Lower leg skin (tissue), 4 donors: ENCODE measurements at places on chromosomes 2 and 18.

DNA sequence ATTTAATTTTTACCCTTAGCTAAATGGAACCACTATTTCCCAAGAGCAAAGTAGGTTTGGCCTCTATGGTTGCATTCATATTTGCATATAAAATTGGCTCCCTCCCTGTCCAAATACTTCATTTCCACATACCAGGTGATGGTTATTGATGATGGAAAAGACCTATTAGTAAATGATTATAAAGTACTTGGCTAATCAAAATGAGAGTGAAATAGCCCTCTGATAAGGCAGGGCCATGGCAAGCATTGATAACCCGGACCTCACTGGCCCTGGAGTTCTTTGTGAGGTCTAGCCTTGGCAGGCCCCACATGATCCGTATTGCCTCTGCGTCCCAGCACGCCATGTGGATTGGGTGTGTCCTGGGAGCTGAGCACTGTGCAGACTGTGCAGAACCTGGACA lies 201.1 kb upstream of the GATA6 start:
- DNase-seq = peak; percentile 49

GRCh38 chr2:33570681-33571080 lies 28.4 kb downstream of the FAM98A start:
- DNase-seq = no peak

GRCh38 chr2:15364561-15364960 lies 196.6 kb downstream of the NBAS start:
- DNase-seq = no peak

- no peak for DNase-seq
Observed at GRCh38 chr2:4416431-4416830, 713.1 kb downstream of the DCDC2C start.

DNA sequence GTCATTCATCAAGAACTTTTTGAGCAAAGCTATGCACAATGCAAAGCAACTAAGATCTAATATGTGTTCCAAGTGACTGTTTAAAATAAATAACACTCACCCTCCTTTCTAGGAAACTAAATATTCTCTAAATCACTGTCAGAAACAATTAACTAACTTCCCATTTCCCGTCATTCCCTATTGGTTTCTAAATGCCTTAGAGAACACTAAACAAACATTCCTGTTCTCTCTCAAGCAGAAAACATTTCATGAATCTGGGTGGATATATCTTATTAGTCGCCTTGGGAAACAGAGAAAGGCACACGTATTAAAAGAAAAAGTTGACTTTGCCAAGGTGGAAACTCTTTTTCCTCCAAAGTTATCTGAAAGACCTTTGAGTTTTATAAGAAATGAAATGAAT lies 735.2 kb downstream of the MBD2 start:
- DNase-seq = no peak

DNA sequence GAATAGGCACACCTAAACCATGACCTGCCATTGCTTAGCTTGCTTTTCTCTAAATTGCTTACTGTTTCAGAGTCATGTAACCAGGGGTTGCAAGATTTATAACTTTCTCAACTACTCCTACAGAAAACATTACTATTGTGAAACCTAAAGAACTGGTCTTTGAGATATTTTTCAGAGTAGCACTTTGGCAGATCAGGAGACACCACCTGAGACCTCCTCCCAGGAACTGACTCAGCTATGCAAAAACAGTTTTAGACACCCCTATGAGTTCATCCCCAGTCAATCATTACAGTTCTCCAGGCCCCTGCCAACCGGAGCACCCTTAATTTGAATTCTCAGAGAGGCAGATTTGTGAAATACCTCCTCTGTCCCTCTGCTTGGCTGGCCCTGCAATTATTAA lies 80.3 kb downstream of the MBOAT2 start:
- no peak for DNase-seq
